ENCODE measurements at places on chromosomes 5 and 9.

GRCh38 chr5:56813302-56813701 lies 2.0 kb upstream of the MAP3K1 start:
- no peak for DNase-seq

GRCh38 chr5:109876030-109876725 lies 186.5 kb downstream of the MAN2A1 start:
- no peak for DNase-seq

DNA sequence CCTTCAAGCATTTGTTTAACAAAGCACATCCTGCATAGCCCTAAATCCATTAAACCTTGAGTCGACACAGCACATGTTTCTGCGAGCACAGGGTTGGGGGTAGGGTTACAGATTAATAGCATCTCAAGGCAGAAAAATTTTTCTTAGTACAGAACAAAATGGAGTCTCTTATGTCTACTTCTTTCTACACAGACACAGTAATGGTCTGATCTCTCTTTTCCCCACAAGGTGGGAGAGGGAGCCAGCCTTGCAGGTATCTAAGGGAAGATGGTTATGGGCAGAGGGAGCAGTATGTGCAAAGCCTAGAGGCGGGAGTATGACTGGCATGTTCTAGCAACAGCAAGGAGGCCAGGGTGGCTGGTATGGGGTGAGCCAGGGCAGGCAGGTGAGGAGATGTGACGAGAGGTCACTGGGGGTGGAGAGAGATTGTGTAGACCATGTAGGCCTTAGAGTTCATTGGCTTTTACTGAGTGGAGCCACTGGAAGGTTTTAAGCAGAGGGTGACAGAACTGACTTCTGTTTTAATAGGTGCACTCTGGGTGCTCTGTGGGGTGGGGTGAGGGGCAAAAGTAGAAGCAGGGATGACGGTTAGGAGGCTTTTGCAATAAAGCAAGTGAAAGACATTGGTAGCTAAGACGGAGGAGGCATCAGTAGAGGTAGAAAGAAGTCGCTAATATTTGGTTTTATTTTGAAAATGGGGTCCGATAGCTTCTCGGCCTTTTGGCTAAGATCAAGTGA lies 5.1 kb upstream of the RPS14 start:
- no peak for DNase-seq

GRCh38 chr5:68818057-68818695 lies 275.6 kb upstream of the SLC30A5 start:
- no peak for DNase-seq

DNA sequence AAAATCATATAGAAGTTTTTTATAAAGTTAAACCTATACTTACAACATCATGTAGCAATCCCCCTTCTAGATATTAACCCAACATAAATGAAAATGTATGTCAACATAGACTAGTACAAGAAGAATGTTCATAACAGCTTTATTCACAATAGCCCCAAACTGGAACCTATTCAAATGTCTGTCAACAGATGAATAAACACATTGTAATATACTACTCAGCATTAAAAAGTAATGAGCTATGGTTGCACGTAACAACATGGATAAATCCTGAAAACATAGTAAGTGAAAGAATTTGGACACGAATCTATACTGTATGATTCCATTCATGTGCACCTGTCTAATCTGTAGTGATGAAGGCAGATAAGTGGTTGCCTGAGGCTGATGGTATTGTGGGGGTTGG lies 73.9 kb downstream of the CSNK1G3 start:
- DNase-seq, result no peak

DNA sequence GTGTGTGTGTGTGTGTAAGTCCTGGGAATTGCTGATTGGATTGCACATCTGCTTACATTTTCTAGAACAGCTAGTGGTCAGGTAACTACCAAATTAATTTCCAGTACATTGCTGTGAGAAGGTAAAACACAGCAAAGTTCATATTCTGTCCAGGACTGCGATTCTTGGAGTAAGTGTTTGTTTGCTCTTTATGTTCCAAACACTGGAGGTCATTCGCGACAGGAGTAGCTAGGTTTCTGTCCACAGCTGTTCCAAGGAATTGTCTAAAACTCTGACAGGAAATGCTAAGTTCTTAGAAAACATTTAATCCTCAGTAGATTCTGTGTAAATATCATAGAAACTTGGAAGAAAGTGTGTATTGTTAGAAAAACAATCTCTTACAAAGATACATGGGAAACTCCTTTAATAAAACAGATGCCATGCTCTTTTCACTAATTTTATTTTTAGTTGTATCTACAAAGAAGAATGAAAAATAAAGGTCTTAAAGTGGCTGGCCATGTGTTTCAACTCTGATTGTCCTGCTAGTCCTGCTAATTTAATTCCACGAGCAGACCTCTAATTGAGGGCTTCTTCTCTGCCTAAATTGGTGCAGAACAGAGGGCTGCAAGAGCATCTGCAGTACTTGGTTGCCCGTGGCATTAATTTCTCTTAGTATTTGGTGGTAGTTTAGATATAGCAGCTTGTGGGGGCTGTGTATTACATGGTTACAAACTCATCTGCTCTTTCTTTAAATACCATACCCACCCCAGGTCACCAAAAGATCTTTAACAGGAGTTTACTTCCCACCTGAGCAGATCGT lies 464.5 kb downstream of the RASEF start:
- DNase-seq, result no peak

DNA sequence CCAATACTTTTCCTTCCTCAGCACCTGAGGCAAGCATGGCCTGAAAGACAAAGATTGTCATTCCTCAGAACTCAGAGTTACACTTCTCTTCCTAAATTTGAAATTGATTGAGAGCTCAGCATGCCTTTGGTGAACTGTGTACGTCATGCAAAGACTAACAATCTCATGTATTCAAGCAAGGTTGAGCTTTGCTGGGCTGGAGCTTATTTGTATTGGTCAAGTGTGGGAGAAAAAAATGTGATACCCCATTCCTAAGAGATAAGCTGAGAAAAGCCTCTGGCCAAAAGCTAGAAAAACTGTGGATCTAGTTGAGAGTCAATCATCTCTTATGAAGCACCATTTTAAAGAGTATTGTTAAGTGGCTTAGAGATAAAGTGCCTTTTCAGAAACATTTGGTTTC lies 392.2 kb downstream of the RASEF start:
- no peak for DNase-seq

DNA sequence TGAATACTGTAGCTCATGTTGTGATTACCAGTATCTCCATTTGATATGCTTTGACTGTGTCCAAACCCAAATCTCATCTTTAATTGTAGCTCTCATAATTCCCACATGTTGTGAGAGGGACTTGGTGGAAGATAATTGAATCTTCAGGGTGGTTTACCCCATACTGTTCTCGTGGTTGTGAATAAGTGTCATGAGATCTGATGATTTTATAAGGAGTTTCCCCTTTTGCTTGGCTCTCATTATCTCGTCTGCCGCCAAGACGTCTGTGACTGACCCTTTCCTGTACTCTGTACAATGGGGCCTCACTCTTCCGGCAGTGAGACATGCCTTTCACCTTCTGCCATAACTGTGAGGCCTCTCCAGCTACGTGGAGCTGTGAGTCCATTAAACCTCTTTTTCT lies 59.3 kb downstream of the TRIO start:
- DNase-seq, result no peak

DNA sequence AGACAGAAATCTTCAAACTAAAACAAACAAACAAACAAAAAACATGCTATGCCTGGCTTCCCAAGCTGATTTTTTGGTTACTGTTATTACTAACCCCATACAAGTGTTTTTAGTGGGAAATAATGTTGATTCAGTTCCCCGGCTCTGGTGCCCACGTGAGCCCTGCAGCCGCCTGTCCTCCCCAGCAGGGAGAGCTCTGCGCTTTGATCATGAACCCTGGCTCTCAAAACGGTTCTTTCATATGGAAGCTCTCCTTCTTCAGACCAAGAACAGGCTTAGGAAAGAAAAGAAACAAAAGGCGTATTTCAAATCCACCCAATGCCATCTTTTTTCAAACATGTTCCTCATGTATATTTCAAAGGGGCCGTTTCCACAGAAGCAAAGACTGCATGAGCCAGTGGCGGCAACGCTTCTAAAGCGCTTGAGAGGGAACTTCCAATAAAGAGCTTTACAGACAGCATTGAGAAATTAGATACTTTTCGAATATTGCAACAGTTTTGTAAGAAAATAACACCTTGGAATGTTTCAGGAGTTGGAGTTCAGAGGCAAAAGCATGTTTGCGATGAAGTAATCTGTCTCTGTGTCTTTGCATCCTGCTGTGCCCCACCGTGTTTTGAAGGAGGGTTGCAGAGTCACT lies 74.8 kb downstream of the ICE1 start:
- no peak for DNase-seq

DNA sequence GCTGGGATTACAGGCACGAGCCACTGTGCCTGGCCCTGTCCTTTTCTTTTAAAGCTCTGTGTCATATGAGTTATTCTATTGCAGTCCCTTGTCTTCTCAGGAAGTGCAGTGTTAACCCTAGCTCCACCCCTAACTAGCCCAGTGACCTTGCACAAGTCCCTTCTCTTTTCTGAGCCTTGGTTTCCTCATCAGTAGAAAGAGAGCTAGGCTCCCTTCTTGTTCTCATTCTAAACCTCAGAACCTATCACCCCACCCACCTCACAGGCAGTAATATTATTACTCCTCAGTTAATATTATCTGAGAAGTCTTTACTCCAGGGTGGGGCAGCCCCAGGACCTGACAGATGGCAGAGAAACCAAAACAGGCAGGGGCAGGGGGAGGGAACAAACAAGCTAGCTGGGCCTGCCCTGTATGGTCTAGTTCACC lies 7.2 kb downstream of the CYFIP2 start:
- no peak for DNase-seq

- DNase-seq, result no peak
Measured at GRCh38 chr5:43456556-43456955, 27.1 kb downstream of the TMEM267 start.

DNA sequence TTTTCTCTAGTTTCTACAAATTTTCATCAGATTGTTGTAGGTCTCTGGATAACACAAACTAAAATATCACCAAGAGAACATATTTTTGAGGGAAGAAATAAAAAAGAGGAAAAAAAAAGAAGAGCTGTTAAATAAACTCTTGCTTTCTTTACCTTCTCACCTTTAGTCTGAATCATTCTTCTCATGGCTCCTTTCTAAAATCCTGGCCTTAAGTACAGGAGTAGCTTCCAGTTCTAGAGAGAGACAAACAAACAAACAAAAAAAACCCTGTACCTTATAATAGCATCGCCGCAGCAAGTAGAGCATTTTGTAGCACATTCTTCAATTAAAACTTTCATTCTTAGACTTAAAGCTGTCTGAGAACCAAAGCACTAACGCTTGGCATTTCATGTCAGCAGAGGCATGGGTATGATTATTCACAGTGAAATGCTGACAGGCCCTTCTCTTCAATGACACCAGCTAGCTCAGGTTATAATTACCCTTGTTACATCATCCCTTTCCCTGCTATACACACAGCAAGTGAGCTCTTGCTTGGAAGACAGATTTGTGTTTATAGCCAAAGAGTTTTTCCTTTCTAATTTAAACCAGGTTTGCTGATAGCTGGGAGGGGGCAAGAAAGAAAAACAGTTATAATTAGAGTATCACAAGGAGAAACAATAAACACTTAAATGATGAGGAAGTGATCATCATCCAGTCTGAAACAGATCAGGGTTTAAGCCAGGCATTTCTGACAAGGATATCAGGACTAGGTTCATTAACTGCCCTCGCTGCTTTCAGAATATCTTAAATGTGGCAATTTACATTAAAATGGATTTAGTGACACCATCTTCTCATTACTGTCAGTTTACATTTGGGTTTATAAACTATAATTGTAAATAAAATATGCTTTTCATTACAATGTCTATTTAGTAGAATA lies 510.9 kb upstream of the ZNF608 start:
- DNase-seq, result no peak

DNA sequence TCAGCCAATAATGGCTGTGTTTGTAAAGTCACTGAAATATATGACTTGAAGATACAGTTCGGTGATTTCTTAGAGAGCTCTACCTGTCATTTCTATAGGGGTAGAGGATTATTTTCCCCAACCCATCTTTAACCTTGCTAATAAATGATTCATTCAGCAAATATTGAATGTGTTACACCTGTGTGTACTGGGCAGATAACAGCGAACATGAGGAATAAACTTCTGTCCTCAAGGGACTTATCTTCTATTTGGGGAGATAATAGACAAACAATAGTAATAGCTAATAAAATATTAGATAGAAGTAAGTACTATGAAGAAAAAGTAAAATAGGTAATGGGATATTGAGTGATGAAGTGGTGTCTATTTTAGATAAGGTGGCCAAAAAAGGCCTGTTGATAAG lies 9.3 kb downstream of the TTC23L start:
- DNase-seq, result no peak

DNA sequence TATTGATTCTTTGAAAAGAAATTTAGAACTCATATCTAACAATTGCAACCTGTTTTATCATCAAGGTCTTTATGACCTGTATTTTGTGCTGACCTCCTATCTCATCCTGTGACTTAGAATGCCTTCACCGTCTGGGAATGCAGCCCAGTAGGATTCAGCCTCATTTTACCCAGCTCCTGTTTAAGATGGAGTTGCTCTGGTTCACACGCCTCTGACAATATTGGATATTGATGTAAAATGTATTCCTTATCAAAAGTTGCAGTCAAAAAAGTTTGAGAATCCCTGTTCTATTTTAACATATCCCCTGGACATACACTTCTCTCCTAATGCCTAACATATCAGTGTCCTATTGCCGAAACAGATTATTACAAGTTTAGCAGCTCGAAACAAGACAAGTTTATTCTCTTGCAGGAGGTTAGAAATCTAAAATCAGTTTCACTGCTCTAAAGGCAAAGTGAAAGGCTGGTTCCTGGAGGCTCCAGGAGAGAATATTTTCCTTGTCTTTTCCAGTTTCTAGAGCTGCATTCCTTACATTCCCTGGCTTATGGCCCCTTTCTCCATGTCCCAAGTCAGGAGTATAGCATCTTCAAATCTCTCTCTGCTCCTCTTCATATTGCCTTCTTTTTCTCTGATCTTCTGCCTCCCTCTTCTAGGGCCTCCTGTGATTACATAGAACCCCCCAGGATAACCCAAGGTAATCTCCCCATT lies 31.5 kb upstream of the LVRN start:
- DNase-seq, result no peak

All from cortex of kidney (tissue), 1 donor.